ENCODE measurements at places on chromosomes 2 and 18.
A peak's percentile ranks its signal among the peaks of the same experiment; 100 is the strongest.

- DNase-seq = no peak
Measured at GRCh38 chr2:65320042-65320725, 92.6 kb downstream of the ACTR2 start.

GRCh38 chr2:18560797-18561085 is 288 bp upstream of the RDH14 start:
- DNase-seq = no peak

DNA sequence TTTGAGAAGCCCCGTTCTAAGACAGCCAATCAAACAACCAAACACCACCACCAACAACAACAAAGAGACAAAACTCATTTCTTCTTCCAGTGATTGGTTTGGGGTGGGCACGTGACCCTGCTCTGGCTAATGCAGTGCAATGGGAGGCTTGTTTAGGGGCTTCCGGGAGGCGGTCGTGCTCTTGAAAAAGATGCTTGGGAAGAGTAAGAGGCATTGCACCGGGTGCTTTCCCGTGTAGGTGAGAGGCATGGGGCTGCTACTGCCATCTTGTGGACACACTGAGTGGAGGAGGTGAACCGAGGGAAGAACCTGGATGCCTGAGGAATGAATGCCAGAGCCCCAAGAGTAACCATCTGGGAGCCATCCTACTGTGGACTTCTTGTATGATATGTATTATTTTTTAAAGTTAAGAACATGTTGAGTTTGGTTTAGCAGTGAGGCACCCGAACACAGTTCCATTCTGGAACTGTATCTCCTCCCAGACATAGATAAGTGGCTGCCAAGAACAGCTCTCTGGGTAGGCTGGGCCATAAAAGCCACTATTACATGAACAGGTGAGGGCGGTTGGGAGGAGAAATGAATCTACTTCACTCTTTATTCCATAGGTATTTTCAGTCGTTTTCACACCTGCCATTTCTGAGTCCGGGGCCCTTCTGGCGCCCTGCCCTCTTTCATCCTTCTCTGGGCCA is 19.1 kb upstream of the ARHGAP25 start:
- peak; percentile 85 for DNase-seq

DNA sequence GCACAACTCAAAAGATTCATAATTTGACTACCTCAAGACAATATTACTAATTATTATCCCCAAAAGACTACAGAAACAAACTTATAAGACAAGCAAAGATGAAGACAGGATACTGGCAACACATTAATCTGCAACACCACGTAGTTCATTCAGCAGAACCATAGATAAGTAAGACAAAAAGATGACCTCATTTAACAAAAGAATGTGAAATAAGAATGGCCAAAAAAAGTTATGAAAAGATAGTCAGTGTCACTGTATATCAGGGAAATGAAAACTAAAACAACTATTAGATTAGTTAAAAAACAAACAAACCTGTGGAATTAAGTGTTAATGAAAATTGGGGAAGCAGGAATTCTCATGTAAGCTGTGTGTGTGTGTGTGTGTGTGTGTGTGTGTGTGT is 19.4 kb downstream of the PSMD14 start:
- DNase-seq = no peak

GRCh38 chr18:2589345-2590068 is 18.1 kb downstream of the NDC80 start:
- DNase-seq = no peak

DNA sequence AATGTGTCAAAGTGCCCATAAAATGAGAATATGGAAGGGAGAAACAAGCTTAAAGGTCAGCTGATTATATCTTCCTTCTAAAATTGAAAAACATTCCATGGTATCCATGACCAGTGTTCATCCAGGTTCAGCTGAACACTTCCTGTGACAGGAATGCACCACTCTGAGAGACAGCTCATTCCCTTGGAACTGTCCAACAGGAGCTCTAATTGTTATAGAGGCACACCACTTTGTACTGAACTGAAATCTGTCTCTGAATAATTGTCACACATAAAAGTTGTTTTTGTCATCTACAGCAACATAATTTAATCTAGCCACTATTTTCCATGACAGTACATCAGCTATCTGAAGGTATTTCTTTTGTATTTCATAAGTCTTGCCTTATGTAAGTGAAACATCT is 195.9 kb upstream of the ZNF804A start:
- DNase-seq = no peak

Data from iPS DF 19.7 (cell line).